Hypothalamus (tissue), 51 donors: ENCODE measurements at places on chromosomes 16 and 17.

DNA sequence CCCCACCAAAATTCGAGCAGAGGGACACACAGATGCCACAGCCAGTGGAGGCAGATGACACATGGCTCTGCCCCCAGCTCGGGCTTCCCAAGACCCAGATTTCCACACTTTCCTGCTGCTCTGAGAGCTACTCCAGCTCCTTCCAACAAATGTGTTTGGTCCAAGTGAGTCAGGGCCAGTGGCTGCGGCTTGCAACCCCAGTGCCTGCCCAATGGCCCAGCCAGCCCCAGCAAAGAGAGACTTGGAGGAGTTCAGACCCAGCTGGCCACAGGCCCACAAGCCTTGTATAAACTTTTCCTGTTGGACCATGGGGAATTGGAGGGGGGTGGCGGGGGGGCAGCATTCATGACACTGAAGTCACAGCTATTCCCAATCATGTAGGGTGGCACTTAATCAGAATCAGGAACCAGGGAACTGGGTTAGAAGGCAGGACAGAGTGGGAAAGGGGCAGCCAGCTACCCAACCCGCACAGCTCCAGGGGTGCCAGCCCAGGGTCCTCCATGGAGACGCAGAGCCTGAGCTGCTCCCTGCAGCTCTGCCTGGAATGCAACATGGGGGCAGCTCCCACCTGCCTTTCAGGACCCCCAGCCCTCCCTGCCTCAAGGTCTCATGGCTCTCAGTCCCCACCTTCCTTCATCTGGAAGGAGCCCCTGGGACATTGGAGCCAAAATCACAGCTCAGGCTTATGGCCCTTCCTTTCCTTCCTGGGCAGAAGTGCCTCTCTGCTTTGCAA lies 17.5 kb upstream of the C16orf78 start:
- no peak for DNase-seq

- peak; percentile 13 for DNase-seq
Measured at GRCh38 chr17:51764387-51764971, 394.0 kb downstream of the CA10 start.

- DNase-seq, result no peak
Measured at GRCh38 chr16:56630134-56630533, 2.3 kb upstream of the MT1M start.

- DNase-seq, result no peak
Measured at GRCh38 chr16:49489686-49490320, 116.2 kb downstream of the C16orf78 start.

GRCh38 chr16:79206889-79207288 lies 393.6 kb downstream of the MAF start:
- DNase-seq, result no peak

- DNase-seq, result no peak
Measured at GRCh38 chr16:57341062-57341440, 17.5 kb upstream of the CCL22 start.

DNA sequence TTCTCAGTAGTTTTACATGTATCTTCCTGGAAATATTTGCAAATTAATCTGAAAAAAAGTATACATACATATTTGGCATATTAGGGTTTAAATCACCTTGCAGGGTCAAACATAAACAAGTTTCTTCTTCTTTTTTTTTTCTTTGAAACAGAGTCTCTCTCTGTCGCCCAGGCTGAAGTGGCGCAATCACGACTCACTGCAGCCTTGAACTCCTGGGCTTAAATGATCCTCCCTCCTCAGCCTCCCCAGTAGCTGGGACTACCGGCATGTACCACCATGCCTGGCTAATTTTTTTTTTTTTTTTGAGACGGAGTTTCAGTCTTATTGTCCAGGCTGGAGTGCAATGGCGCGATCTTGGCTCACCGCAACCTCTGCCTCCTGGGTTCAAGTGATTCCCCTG lies 12.6 kb upstream of the FUS start:
- no peak for DNase-seq

GRCh38 chr16:73356401-73357079 lies 308.6 kb upstream of the ZFHX3 start:
- no peak for DNase-seq

- DNase-seq, result no peak
Measured at GRCh38 chr17:53687324-53687723, 135.4 kb upstream of the KIF2B start.

DNA sequence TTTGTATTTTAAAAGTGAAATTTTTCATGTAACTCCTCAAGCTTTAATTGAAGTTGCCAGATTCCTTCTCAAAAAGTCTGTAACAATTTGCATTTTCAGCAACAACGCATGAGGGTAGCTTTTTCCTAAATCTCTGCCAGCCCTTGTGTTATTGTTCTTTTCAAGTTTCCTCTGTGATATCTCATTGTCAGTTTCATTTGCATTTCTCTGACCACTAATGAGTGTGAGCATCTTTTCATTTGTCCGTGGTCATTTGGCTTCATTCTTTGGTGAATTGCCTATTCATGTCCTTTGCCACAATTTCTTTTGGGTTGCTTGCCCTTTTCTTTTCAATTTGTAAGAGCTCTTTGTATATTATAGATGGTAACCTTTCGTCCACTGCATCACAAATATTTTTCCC lies 68.0 kb upstream of the NKD1 start:
- no peak for DNase-seq

- no peak for DNase-seq
Measured at GRCh38 chr17:379531-380465, 27.2 kb upstream of the RPH3AL start.

- no peak for DNase-seq
Measured at GRCh38 chr17:16001226-16001897, 1.7 kb downstream of the TTC19 start.

- no peak for DNase-seq
Measured at GRCh38 chr17:2081564-2081963, 26.7 kb downstream of the HIC1 start.

DNA sequence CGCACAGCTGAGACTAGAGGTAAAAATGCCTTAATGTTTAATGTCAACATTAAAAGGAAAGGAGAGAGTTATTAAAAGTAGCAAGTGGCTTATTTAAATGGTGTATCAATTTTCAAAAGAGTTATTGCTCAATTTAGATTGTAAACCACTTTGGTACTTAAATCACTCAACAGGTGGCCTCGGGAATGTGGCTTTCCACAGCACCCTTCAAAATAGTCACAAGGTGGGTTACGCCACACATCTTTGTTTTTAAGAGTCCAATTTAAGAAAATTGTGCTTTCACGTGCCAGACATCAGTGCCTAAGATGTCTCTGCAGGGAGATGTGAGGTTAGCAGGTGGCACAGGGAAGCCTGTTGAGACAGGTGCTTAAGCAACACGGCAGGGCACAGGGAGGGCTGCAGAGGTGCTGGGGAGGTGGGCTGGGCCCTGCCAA lies 27.5 kb upstream of the ADCY7 start:
- DNase-seq, result no peak

DNA sequence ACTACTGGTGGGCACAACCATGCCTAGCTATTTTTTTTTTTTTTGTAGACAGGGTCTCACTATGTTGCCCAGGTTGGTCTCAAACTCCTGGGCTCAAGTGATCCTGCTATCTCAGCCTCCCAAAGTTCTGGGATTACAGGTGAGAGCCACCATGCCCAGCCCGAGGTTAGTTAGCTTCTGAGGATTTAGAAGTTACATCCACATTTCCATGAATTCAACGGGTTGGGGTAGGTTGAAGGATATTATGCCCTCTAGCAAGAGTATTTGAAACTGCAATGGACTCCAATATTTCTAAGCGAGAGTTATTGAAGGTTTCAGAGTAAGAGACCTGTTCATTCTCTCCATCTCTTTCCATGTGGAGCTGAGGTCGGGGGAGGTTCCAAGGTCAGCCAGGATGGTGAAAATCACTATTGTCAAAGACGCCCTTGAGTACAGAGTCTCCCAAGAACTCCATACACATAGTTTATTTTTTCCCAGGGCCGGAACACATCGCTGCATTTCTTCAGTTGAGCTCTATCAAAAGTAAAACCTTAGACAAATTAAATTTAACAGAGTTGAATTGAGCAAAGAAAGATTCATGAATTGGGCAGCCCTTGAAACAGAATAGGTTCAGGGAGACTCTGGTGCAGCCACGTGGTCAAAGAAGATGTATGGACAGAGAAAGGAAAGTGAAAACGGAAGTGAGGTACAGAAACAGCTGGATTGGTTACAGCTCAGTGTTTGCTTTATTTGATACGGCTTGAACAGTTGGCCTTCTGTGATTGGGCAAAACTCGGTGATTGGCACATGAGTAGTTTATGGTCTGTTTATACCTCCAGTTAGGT lies 19.0 kb upstream of the ITPRIPL2 start:
- DNase-seq, result no peak

DNA sequence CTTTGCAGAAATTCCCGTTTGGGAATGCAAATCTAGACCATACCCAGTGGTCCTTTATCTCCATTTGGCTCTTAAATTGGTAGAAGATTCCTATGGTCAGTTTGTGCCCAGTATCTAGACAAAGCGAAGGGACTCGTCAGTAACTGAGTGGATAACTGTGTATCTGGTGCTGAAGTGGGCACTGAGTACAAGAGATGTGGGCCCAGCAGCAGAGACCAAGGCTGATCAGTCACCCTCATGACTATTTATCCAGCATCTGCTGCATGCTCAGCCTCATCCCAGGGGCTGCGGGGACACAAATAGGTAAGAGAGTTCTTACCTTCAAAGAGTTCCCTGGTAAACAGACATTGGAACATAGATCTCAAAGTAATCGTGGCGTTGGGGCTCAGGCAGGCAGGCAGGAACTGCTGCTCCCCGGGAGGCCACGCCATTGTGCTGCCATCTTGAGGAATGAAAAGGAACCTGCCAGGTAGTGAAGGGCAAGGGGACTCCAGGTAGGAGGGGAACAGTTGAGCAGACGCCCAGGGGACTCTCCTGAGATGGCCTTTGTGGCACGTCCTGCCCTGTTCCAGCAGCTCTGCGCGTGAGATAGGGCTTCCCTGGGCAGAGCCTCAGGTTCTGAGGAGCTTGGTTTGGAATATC lies 10.3 kb downstream of the NT5M start:
- no peak for DNase-seq

- peak; percentile 13 for DNase-seq
Measured at GRCh38 chr17:29039764-29040598, 3.0 kb upstream of the PIPOX start.

GRCh38 chr16:66569131-66569530 lies 2.9 kb downstream of the CMTM1 start:
- DNase-seq, result no peak

- DNase-seq, result no peak
Measured at GRCh38 chr17:9522074-9522473, 53.5 kb downstream of the STX8 start.

GRCh38 chr17:30519166-30519565 lies 42.0 kb downstream of the GOSR1 start:
- DNase-seq, result no peak

DNA sequence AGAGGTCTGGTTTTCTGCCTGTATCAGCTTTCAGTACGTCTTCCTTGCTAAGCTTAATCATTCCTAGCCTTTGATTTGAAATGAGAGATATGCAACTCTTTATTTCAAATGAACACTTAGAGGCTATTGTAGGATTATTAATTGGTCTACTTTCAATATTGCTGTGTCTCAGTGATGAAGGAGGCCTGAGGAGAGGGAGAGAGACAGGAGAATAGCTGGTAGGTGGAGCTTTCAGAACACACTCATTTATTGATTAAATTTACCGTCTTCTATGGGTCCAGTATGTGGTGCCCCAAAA lies 187.0 kb downstream of the BCAS3 start:
- DNase-seq, result no peak

DNA sequence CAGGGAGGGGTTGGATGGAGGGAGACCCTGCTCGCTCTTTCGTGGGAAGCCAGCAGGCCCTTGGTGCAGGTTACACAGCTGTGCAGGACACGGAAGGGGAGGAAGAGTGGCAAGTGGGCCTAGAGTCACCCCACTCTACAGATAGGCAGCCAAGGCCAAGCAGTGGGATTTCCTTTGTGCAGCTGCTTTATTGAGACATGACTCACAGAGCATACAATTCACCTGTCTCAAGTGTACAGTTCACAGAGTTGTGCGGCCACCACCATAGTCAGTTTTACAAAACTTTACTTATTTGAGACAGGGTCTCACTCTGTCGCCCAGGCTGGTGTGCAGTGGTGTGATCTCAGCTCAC lies 91.2 kb upstream of the CIBAR2 start:
- DNase-seq, result no peak

DNA sequence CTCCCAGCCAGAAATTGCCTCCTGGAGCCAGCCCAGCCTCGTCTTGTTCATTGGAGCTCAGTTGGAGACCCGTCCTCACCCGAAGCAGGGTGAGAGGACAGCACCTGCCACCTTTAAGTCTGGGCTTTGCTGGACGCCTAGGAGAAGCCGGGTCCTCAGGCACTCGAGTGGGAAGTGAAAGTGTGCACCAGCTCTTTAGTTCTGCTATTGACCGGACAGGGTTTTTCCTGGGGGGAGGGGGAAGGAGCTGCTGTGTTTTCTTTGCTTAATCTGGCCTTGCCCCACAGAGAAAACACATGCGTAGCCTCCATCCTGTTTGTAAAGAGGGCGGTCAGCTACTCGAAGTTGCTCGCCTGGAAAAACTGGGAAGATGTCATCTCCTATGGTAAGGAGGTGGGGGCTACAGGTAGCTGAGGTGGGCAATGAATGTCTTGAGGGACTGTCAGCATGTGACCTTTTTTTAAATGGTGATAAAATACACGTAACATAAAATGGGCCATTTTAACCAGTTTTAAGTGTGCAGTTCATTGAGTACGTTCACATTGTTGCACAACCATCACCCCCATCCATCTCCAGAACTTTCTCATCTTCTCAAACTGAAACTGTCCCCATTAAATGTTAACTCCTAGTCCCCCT lies 34.4 kb downstream of the CMIP start:
- DNase-seq, result peak; percentile 21

GRCh38 chr17:41522301-41523224 lies 3.9 kb upstream of the KRT15 start:
- DNase-seq, result no peak

- DNase-seq, result no peak
Measured at GRCh38 chr17:27488231-27488630, 32.0 kb downstream of the KSR1 start.

DNA sequence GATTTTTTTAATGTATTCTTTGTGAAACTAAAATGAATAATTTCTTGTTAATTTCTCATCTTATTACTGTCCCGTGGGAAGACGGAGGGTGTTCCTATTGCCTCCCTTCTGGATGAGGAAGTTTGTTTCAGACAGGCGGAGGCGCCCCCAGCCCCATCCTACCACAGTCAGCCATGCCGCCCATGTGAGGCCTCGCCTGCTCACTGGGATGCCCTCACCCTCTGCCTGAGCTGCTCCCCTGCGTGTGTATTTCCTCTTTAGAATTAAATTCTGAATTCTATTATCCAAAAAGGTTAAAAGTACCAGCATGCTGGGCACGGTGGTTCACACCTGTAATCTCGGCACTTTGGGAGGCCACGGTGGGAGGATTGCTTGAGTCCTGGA lies 14.0 kb downstream of the KCTD2 start:
- no peak for DNase-seq

- no peak for DNase-seq
Measured at GRCh38 chr16:87661561-87661960, 59.3 kb downstream of the JPH3 start.

DNA sequence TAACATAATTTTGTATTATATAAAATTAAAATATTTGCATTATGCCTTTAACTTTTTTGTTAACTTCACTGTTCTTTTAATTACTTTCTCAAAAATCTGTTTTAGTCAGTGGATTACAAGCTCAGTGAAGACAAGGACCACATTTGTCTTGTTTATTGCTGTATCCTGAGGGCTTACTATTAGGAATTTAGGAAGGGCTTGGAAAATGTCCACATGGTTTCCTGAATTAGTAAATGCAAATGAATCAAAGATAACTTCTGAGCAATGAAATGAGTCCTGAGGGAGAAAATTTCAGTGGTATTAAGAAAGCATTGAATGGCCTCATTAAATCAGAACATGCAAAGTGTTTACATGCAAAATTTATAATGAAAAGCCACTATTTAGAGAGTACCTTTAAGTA lies 1293.2 kb upstream of the GOT2 start:
- DNase-seq, result no peak

GRCh38 chr17:72826602-72827001 lies 265.9 kb downstream of the SLC39A11 start:
- DNase-seq, result no peak
